ENCODE measurements at places on chromosomes 13 and 19. TPM values are rescaled to one million over a fixed set of nuclear protein-coding genes. Genes with fewer than 3 reads are reported as not detected.

DNA sequence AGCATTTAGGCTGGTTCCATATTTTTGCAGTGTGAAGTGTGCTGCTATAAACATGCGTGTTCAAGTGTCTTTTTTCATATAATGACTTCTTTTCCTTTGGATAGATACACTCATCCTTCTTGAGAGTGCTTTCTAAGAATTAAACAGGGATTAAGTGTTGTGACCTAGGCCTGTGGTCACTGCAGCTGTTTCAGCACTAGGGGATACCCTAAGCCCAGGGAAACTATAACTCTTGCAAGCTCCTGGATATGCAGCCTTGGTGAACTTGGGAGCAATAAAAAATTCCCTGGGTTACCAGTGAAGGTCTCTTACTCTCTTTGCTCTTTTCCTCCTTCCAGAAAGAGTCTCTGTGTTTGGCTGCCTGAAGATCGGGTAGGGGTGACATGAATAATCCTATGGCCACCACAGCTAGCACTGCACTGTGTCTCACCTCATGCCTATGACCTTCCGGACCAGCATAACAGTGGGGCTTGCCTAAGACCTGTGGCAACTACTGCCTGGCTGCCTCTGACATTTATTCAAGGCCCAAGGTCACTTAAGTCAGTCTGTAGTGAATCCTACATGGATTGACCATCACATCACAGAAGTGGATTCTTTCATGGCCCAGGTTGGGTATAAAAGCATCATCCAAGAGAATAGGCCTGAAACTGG is 799.7 kb downstream of the DACH1 start:
- no peak for DNase-seq

GRCh38 chr13:113367771-113368170 is 3.8 kb upstream of the GRTP1 start:
- no peak for DNase-seq

GRK1 gene
- total RNA-seq = 0.23 TPM

DNA sequence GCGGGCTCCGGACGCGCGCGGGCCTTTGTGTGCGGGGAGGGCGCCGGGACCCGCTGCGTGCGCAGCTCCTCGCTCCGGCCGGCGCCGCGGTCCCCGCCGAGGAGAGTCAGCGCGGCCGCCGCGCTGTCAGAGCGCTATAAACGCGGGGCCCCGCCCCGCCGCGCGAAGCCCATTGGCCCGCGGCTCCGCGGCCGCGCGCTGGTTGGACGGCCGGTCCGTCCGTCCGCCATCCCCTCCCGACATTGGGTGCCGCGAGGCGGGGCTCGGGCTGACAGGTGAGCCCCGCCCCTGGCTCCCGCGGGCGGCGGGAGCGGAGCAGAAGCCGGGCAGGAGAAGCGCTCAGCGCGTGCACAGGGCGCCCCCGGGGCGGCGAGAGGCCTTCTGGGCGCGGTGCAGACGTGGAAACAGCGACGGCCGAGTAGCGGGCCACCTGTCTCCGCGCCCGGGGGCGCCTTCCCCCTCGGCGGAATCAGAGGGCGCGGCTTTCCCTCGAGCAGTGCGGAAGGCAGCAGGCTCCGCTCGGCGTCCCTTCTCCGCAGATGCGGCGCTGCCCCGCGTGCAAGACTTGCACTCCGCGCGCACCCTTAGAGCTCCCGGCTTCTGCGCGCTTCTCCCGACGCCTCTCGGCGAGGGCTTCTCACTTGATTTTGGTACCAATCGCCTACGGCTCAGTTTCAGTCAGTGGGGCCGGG is at the start of gene EFNB2:
Gene EFNB2 (minus strand): TSS at position 111 of the 692 bp plus-strand sequence. CDS start 698 bp downstream, outside the sequence.
- peak; percentile 88 for DNase-seq

VSTM1 gene
- total RNA-seq = 1.6 TPM

BLOC1S3 gene
- total RNA-seq = 30.4 TPM

NAXD gene
- 71.6 TPM for total RNA-seq

TMEM59L gene
- 0.27 TPM for total RNA-seq

RNF113B gene
- not detected for total RNA-seq

ZNF358 gene
- 116 TPM for total RNA-seq

C19orf44 gene
- total RNA-seq = 8.0 TPM

GRCh38 chr13:35500144-35500543 is 23.7 kb upstream of the MAB21L1 start:
- no peak for DNase-seq

DNA sequence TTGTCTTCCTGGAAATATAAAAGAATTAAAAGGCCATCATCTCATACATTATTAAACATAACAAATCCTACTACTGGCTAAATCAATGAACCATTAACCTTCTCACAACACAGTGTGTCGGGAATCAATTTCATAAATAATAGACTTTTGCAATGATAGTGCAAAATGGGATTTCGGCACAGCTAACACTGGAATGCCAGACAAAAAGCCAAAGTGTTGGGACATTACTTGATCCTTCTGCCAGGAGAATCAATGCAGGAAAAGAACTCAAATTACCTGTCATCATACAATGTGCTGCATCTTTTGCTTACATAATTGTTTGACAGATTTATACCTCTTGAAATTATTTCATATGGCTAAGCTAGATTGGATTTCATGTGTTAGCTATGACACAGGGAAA is 334.3 kb downstream of the MTUS2 start:
- no peak for DNase-seq

RDH8 gene
- not detected for total RNA-seq

DNA sequence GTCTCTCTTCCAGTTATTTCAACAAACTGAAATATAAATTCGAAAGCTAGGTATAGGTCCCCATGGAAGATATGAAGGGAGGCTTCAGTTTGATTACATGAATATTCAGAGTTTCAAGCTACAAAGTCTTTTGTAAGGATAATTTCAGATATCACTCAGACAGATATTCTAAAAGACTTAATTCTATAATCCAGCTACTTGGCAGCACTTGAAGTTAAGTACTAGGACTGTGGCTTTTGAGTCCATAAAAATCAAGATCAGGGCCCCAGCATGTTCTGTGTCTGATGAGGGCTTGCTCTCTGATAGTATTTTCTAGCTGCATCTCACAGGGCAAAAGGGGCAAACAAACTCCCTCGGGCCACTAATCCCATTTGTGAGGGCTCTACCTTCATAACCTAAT is 160.6 kb upstream of the IRS2 start:
- DNase-seq = no peak

DNA sequence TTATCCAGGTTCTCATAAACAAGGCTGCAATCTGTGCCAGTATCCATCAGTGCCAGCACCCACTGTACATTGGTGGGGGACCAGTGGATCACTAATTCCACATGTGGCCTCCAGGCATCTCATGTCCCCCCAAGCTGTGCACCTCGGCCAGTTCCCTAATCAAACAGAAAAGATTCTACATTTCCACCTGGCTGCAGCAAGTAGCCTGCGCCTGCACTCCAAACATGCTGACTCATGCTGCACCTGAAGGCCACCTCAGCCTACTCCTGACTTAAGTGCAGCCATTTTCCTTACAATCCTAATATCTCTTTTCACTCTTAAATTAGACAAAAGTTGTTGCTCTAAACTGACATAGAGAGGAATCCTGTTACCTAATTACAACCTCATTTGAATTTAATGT is 729.4 kb upstream of the MIR17HG start:
- no peak for DNase-seq

GRCh38 chr13:27036236-27036981 is 135.2 kb downstream of the USP12 start:
- no peak for DNase-seq

GRCh38 chr19:23305555-23305954 is 55.4 kb upstream of the ZNF724 start:
- DNase-seq = no peak

PSG11 gene
- total RNA-seq = not detected

DNA sequence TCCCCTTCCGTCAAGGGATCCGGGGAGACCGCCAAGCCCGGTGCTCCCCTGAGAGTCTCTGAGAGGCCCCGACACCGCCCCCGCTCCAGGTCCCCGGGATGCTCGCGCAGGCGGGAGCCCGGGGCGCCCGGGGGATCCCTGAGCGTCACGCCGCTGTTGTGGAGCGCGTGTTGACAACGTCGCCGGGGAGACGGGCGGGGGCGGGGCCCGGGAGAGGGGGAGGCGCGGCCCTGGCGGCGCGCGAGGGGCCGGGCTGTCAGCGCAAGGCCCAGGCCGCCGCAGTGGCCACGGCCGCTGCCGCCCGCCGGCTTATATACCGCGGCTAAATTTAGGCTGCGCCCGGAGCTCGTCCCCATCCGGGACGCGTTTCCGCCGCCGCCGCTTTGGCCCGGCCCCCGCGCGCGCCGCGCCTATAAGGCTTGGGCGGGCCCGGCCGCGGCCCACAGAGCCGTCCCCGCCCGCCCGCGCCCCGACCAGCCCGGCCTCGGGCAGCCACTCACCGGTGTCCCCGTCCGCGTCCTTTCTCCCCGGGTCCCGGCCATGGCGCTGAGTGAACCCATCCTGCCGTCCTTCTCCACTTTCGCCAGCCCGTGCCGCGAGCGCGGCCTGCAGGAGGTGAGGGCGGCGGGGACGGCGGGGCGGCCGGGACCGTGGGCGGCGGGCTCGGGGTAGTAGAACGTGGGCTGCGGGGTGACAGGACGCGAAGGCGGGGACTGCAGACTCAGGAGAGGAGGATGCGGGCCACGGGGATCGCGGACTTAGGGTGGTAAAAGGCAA is at the start of gene KLF2:
Gene KLF2 (plus strand): TSS at position 443 of the 777 bp plus-strand sequence. CDS start 98 bp downstream, at position 541.
- peak; percentile 81 for DNase-seq

- DNase-seq = no peak
Measured at GRCh38 chr13:49098771-49099512, 121.2 kb upstream of the MLNR start.

GRCh38 chr19:30877661-30878113 is 471.5 kb downstream of the TSHZ3 start:
- no peak for DNase-seq

- no peak for DNase-seq
Measured at GRCh38 chr13:46355088-46355468, 32.0 kb downstream of the RUBCNL start.

FFAR1 gene
- not detected for total RNA-seq

- DNase-seq = peak; percentile 56
Measured at GRCh38 chr13:52809310-52809769, 39.1 kb downstream of the PCDH8 start.

DNA sequence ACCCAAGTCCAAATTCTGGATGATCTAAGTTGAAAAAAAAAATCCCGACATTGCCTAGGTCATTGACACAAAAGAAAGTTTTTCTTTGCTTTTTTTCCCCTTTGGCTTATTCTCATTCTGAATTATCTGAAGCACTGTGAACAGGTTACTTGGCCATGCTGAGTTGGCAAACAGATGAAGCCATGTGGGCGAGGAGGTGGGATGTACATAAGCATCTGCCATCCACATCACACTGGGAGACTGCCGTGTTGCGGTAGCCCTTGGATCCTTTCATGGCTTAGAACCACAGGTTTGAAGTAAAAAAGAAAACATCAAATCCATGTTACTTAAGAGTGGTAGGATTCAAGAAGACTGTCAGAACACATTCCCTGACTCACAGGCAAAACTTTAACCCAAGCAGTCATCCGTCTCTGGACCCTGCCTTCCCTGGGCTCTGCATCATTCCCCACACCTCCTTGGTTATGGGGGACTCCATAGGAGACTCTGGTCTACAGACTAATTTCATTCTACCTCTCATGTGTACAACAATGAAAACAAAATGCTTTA is 242.5 kb upstream of the SERP2 start:
- no peak for DNase-seq

KIR3DL1 gene
- total RNA-seq = not detected

DNA sequence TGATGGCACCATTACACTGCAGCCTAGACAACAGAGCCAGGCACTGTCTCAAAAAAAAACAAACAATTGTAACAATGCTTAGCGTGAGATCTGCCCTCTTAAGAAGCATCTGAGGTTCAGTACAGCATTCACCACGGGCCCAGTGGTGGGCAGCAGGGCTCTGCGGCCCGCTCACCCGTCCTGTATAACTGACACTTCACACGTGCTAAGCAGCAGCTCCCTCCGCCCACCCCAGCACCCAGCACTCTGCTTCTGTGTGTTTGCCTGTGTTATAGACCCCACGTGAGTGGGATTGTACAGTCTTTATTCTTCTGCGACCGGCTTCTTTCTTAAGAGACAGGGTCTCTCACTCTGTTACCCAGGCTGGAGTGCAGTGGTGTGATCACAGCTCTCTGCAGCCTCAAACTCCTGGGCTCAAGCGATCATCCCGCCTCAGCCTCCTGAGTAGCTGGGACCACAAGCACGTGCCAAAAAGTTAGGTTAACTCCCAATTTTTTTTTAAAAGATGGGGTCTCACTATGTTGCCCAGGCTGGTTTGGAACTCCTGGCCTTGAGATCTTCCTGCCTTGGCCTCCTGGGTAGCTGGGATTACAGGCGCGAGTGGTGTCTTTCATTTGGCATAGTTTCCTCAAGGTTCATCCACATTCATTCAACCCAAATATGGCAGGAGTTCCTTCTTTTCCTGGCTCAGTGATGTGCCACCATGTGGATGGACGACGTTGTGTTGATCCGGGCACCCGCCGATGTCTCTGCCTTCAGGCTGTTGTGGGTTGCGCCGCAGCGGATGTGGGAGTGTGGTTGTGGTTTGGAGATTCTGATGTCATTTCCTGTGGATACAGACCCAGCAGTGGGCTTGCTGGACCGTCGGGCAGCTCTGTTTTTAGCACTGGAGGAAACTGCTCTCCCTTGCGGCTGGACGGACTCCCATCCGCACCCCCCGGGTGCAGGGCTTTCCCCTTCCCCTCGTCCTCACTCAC is 170.0 kb downstream of the KDM4B start:
- DNase-seq = no peak

DCLK1 gene
- 3.9 TPM for total RNA-seq

Measured in prostate gland (tissue), 2 donors.